ENCODE measurements at places on chromosomes 12 and 14.

- no peak for DNase-seq
Observed at GRCh38 chr14:84492685-84493084, 1037.3 kb upstream of the FLRT2 start.

DNA sequence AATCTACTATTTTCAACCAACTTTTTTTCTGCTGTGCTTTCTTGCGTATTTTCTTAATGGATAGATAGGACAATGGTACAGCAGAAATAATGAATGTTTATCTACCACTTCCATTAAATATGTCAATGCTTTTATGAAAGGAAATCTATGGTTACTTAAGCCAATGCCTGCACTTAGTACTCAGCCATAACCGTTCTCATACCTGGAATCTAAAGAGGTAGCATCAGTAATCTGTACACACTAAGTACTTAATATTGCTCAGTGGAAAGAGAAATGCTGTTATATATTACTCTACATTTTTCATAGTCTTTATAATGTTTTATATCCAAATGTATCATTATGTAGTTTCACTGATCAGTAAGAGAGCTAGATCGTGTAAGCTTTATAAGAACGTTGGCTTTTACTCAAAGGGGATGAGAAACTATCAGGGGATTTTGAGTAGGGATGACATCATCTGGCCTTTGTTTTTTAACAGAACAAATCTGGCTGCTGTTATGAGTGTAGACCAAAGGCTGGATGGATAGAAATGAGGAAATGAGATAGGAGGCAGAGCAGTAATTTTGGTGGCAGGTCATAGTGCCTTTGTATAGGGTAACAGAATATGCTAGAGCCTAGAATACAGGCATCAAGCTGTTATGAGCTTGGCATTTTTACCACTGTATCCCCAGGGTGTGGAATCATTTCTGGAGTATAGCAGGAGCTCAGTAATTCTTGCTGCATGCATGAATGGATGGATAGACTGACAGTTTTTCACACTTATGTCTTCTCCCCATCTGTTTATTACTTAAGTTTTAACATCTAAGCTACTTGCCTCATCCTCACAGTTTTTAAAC lies 34.0 kb downstream of the ALG10B start:
- no peak for DNase-seq

GRCh38 chr12:96907671-96908422 lies 790 bp downstream of the NEDD1 start:
- peak; percentile 6 for DNase-seq

DNA sequence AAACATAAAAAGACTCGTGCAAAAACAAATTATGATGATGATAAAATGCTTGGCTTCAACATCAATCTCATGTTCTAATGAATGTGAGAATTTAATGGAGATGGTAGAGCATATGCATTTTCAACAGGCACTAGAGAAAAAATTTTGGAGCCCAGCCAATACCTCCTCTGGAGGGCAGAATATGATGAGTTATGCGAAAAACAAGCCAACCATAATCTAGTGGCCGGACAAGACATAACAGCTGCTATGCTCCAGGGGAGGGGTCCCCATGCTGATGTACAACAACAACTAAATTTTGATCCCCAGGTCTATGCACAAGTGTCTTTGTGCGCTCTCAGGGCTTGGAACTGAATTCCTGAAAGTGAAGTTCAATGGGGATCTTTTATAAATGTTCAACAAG lies 1197.5 kb downstream of the LRFN5 start:
- DNase-seq, result peak; percentile 53

GRCh38 chr12:67647799-67648520 lies 585 bp upstream of the DYRK2 start:
- peak; percentile 89 for DNase-seq

DNA sequence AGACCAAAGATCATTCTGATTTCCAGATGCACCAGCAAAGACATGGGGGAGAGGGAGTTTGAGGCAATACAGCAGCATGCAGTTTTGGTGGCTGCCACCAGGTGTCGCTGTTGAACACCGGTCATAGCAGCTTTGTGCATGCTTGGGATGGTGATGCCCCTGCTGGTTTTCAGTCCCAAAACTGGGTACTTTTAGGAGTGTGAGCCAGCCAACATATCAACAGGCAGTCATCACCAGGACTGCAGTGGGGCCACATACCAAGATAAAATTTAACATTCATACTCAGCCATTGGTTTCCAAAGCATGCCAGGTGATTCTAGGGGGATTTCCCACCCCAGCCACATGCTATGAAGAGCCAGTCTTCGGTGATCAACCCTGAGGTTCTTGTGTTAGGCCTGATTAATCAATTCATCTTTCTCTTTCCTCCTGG lies 64.2 kb downstream of the PHETA1 start:
- DNase-seq, result no peak

DNA sequence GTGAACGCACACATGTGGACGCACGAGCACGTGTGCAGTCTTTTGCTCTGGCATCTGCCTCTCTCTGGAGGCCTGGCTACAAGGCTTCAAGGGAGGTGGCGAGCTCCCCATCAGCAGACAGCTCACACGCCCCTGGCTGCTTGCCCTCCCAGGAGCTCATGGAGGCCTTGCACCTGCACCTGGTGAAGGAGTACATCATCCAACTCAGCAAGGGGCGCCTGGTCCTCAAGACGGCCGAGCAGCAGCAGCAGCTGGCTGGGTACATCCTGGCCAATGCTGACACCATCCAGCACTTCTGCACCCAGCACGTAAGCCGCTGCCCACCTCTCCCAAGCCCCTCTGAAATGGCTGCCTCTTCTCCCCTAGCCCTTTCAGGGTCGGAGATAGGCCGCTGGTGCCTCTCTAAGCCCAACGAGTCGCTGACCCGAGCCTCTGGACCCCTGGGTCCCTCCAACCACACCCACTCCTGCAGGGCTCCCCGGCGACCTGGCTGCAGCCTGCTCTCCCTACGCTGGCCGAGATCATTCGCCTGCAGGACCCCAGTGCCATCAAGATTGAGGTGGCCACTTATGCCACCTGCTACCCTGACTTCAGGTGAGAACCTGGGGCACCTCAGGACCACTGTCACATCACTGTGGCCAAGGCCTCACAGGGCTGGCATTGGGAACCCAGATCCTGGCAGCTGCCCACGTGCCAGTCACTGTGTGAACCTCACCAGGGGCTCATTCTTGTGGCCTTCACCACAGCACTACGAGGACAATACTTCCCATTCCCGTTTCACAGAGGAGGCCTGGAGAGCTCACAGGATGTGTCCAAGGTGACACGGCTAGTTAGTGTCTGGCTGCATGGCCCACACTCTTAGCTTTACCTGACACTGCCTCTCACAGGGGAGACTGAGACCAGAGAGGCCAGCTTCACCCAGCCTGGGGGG lies 10.2 kb downstream of the TNFAIP2 start:
- no peak for DNase-seq

- no peak for DNase-seq
Observed at GRCh38 chr14:44914849-44915248, 46.9 kb downstream of the KLHL28 start.

DNA sequence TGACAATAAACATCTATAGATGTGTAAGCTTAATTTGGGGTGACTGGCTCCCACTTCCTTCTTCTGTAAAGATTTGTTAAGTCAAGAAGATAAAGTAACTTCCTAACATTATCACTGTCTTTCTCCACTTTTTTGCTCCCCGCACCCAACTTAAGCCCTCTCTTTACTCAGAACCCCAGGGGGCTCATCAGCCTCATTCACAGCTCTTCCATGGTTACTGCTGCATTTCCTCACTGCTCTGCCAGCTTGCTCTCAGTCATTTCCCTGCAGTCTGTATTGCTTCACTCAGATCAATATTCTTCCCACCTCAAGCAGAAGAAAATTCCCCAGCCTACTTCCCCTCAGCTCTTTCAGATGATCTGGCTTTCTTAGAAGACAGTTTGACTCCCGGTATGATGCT lies 102.0 kb downstream of the PIK3C2G start:
- DNase-seq, result no peak

DNA sequence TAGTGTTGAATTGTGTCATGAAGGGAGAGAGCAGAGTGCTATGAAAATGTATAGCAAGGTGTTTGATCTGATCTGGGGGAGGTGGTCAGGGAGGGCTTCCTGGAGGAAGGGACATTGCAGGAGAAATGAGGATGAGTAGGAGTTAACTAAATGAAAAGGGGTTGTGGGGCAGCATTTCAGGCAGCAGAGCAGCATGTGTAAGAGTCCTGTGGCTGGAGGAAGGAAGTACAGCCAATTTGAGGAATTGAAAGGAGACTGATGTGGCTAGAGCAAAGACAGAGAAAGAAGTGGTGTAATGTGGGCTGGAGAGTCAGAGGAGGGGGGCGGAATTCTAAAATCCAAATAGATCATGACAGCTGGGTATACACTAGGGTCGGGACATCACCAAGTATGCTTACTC lies 20.5 kb downstream of the NPC2 start:
- DNase-seq, result no peak

GRCh38 chr12:1932264-1932777 lies 13.9 kb upstream of the CACNA2D4 start:
- DNase-seq, result peak; percentile 60

- peak; percentile 46 for DNase-seq
Observed at GRCh38 chr12:101204602-101205304, 5.3 kb downstream of the SLC5A8 start.

GRCh38 chr12:57173089-57173488 lies 25.7 kb upstream of the LRP1-AS start:
- no peak for DNase-seq

GRCh38 chr14:37721976-37722659 lies 126.7 kb downstream of the TTC6 start:
- no peak for DNase-seq

- DNase-seq, result no peak
Observed at GRCh38 chr12:27335364-27336281, 3.0 kb downstream of the BMAL2 start.

DNA sequence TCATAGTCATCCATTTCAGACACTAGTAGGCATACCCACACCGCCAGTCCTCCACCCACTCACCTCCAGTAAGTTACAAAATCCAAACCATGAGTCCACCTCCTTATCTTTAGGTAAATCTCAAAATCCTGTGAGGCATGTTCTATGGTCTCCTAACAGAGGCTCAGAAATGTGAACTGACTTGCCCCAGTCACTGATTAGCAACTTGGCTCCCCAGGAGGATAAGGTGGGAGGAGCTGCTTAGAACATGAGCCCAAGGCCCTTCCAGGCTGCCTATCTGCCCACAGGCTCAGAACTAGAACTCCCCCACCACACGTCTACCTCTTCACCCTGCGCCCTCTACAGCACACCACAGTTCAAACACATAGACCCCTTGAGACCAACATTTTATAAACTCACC lies 19.9 kb downstream of the SETD3 start:
- no peak for DNase-seq

DNA sequence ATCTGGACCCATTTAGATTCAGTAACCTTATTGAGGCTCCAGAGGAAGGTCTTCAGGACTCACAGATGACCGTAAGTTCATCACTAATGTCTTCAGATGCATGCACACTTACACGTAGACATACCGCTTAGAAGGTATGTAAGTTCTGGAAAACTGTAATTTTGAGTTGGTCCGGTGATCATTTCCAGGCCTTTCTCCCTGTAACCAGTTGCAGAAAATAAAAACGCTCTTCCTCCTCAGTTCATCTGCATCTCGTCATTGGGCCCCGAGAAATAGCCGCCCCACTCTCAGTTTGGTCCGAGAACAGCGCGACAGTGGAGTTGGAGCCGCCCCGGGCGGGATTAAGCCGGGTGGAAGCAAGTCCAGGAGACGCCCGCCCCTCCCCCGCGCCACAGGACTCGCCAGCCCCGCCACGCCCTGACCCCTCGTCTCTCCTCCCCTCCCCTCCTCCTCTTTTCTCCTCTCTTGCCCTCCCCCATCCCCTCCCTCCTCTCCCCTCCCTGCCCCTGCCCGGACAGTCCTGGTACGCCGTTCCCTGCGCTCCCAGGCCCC lies 83.7 kb downstream of the TNFAIP2 start:
- DNase-seq, result no peak

GRCh38 chr12:30953257-30953656 lies 26.7 kb downstream of the TSPAN11 start:
- no peak for DNase-seq

- no peak for DNase-seq
Observed at GRCh38 chr12:83514372-83514771, 827.7 kb downstream of the TMTC2 start.

DNA sequence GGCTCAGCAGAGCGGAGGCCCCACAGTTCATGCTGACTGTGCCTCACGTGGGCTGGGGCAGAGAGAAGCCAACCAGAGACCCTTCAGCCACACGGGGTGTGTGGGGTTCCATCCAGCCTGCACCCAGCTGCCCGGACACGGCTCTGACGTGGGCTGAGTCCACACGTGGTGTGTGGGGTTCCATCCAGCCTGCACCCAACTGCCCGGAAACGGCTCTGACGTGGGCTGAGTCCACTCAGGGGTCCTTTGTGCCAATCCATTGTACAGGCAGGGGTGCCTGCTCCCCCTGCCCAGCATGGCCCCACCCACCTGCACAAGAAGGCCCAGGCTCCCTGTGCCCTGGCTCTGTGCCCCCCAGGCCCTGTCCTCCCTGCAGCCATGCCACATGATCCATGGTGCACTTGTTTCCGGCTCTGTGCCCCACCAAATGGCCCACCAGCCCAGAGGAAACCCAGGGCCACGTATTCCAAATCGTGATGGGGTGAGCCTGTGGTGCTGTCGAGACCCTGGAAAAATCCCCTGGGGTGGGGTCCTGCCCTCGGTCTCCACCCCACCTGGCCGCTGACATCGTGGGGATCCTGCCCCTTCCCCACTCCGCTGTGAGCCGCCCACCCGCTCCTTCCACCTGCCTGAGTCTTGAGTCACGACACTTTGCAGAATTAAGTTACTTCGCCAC lies 99.3 kb upstream of the SFSWAP start:
- DNase-seq, result no peak

DNA sequence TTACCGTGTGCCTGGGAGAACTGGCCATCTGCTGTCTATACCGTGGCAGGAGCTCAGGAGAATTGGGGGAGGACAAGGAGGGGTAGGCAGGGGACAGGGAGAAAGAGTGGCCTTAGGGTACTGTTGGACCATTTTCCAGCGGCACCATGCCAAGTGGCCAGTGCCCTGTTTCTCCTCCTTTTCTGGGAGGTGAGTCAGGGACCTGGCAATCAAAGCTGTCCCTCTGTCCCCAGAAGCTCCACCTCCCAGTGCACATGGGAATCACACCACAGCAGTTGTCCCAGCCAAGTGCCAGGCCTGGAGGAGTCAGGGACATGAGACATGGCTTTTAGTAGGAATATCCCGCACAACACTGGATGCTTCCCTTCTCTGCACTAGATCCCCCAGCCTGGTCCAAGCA lies 118.0 kb downstream of the GCH1 start:
- DNase-seq, result no peak

DNA sequence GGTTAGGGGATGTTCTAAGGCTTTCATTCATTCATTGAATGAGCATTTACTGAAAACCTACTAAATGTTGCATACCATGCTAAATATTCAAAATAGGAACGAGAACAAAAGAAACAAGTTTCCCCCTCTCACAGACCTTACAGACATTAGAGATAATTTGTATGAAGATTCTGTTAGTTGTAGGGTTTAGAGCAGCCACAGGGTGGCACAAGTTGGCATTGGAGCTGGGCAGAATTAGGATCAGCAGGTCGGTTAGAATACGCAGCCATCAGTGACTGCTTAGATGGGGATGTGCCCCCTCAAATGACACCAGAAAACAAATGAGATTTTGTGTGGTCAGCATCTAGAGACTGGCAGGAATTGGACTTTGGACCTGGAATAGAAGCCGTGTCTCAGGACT lies 166.3 kb upstream of the DAAM1 start:
- DNase-seq, result no peak

- no peak for DNase-seq
Observed at GRCh38 chr12:50888666-50889065, 45.9 kb downstream of the TMPRSS12 start.

- DNase-seq, result no peak
Observed at GRCh38 chr12:4202918-4203317, 70.6 kb upstream of the CCND2 start.
